GM12891 (cell line): ENCODE measurements at places on chromosomes 3 and 15.

GRCh38 chr3:41836360-41837134 is 125.4 kb downstream of the ULK4 start:
- no peak for DNase-seq

GRCh38 chr3:32009957-32010356 is 28.4 kb downstream of the ZNF860 start:
- no peak for DNase-seq

DNA sequence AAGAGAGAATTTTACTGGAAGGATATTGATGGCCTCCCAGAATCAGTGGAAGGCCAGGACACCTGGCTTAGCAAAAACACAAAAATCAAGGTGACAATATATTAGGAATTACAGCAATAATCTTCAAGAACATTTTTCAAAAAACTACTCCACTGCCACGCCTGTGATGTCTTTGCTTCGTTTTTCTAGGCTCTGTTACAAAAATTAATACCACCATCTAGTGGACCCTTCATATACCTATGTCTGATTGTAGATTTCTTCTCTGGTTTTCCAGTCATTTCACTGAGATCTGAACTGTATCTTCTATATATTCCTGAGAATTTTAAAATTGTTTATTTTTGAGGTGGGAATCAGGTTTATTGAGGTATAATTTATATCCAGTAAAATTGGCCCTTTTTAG is 5.6 kb upstream of the SLC33A1 start:
- no peak for DNase-seq

DNA sequence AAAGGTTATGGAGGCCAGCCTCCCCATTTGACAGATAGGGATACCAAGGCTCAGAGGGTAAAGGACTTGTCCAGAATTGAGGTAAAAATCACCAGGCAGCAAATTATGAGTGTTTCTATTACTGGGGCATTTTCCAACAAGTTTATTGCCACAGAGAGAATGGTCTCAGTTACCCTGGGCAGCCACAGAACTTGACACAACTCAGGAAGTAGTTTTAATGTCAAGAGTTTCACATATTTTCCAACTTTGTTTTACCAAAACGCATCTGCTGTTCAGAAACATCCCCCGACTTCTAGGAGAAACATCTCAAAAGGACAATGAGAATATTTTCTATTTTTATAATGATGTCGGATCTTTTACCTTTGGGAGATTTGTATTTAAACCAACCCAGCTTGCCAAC is 107.5 kb upstream of the MRPS22 start:
- no peak for DNase-seq

GRCh38 chr3:110608566-110608965 is 463.1 kb upstream of the NECTIN3 start:
- no peak for DNase-seq
